Breast epithelium (tissue), 4 donors: ENCODE measurements at places on chromosomes 2 and 18. TPM values are rescaled to one million over a fixed set of nuclear protein-coding genes. Genes with fewer than 3 reads are reported as not detected.

DNA sequence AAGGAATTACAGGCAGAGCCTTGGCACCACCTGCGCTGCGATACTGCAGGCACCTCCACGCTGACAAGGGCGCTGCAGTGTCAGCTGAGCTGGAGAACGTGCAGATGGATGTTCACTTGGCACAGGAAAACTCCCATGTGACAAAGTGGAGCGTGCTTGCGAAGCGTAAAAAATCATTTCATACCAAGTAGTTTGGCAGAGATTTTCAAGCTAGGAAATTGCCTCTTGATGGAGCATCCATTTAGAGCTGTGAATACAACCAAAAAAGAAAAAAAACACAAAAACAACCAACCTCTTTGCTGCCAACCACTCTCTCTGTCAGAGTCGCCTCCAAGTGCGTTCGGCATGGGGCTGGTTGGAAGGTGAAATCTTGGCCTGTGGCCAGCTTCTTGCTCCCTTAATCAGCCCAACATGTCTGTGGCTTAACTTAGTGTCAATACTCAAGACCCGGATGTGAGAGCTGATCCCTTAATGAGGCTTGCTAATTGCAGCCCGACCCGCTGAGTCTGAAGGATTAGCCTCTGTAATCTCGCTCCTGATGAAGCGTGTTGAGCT lies 38.1 kb downstream of the ACOXL start:
- no peak overlapping the region for H3K27ac ChIP-seq
- DNase-seq: no peak
- no peaks in the 10 kb centered on the region for H3K27me3 ChIP-seq
- peak overlapping the region; percentile 24 for H3K4me3 ChIP-seq
- H3K36me3 ChIP-seq: no peaks in the 10 kb centered on the region
- H3K4me1 ChIP-seq: no peaks in the 10 kb centered on the region

GRCh38 chr18:38025433-38026038 lies 459.9 kb upstream of the CELF4 start:
- H3K4me3 ChIP-seq: no peak overlapping the region
- DNase-seq: no peak
- H3K36me3 ChIP-seq: no peaks in the 10 kb centered on the region
- no peaks in the 10 kb centered on the region for H3K4me1 ChIP-seq
- no peak overlapping the region for H3K27ac ChIP-seq

- H3K36me3 ChIP-seq: no peaks in the 10 kb centered on the region
- H3K27me3 ChIP-seq: no peaks in the 10 kb centered on the region
- no peak for DNase-seq
- H3K4me3 ChIP-seq: no peak overlapping the region
Measured at GRCh38 chr2:191983186-191983585, 136.3 kb upstream of the CAVIN2 start.

- H3K4me3 ChIP-seq: peak overlapping the region; percentile 66
- no peak for DNase-seq
- no peaks in the 10 kb centered on the region for H3K27me3 ChIP-seq
- peaks cover 26% of the 10 kb centered on the region for H3K4me1 ChIP-seq
- no peaks in the 10 kb centered on the region for H3K36me3 ChIP-seq
Measured at GRCh38 chr2:69307579-69308064, 79.4 kb downstream of the GFPT1 start.

DNA sequence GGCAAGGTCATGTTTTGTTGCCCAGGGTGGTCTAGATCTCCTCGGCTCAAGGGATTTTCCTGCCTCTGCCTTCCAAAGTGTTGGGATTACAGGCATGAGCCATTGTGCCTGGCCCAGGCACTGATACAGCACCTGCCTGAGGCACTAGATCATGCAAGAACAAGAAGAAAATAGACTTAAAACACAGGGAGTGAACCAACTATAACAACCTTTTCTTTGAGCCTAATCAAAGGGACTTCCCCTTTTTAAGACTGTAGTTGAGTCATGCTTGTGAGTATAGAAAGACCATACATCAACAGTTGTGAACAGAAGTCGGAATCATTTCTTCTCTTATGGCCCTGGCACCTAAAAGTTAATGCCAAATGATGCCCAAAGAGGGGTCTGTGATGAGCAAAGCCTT lies 47.9 kb upstream of the MAPRE2 start:
- H3K27ac ChIP-seq: no peak overlapping the region
- H3K4me3 ChIP-seq: no peak overlapping the region
- no peaks in the 10 kb centered on the region for H3K36me3 ChIP-seq
- no peaks in the 10 kb centered on the region for H3K27me3 ChIP-seq
- no peak for DNase-seq

GRCh38 chr2:144582651-144583380 lies 62.9 kb upstream of the ZEB2 start:
- no peaks in the 10 kb centered on the region for H3K27me3 ChIP-seq
- no peak for DNase-seq
- H3K27ac ChIP-seq: no peak overlapping the region
- no peak overlapping the region for H3K4me3 ChIP-seq
- no peaks in the 10 kb centered on the region for H3K4me1 ChIP-seq

DNA sequence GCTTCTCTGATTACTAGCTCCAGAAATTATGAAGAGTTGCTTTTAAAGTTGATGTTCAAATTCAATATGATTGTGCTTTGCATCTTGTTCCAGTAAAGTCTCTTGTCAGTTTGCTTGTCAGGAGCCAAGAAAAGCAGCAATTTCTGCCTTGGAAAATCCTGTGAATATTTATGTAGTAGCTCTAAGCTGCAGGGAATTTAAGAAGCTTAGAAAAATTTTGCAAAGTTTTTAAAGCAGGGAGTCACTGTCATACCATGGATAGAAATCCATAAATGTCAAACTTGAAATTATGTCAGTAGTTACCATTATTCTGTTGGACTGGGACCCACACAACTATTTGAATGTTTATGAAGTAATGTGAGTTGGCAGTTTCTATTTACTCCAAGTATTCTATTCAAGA lies 169.3 kb downstream of the TMEM200C start:
- no peak overlapping the region for H3K4me3 ChIP-seq
- no peak for DNase-seq
- H3K36me3 ChIP-seq: no peaks in the 10 kb centered on the region
- H3K4me1 ChIP-seq: no peaks in the 10 kb centered on the region
- H3K27ac ChIP-seq: no peak overlapping the region
- H3K27me3 ChIP-seq: peaks cover 3% of the 10 kb centered on the region

- H3K36me3 ChIP-seq: no peaks in the 10 kb centered on the region
- H3K4me3 ChIP-seq: no peak overlapping the region
- H3K27me3 ChIP-seq: no peaks in the 10 kb centered on the region
- no peak overlapping the region for H3K27ac ChIP-seq
Measured at GRCh38 chr2:158845859-158846258, 50.7 kb downstream of the DAPL1 start.

- no peaks in the 10 kb centered on the region for H3K36me3 ChIP-seq
- no peak overlapping the region for H3K27ac ChIP-seq
- H3K4me3 ChIP-seq: no peak overlapping the region
- no peaks in the 10 kb centered on the region for H3K27me3 ChIP-seq
Measured at GRCh38 chr2:143608063-143608423, 478.8 kb downstream of the ARHGAP15 start.

Gene TBR1
- total RNA-seq: not detected

Gene FAM237A
- not detected for total RNA-seq

Gene CHRNG
- total RNA-seq: not detected

Gene KLHL41
- total RNA-seq: 2.3 TPM

Gene GALNT5
- 2.0 TPM for total RNA-seq

Gene GALR1
- total RNA-seq: under 0.01 TPM

Gene GBX2
- total RNA-seq: not detected

Gene RAB6C
- 3.2 TPM for total RNA-seq

Gene C2orf72
- 0.16 TPM for total RNA-seq
